ENCODE measurements at places on chromosomes 13 and 19. TPM values are rescaled to one million over a fixed set of nuclear protein-coding genes. Genes with fewer than 3 reads are reported as not detected.

The FFAR3 gene
- total RNA-seq = not detected

The NCR1 gene
- not detected for total RNA-seq

The IQCN gene
- 0.04 TPM for total RNA-seq

The SYNGR4 gene
- total RNA-seq = not detected

The FUT2 gene
- total RNA-seq = 3.7 TPM

The PRR22 gene
- total RNA-seq = 2.0 TPM

The CDX2 gene
- total RNA-seq = not detected

The CPB2 gene
- total RNA-seq = not detected

The ATP8B3 gene
- 1.1 TPM for total RNA-seq

The CGB5 gene
- not detected for total RNA-seq

The MEIOSIN gene
- not detected for total RNA-seq

Data from foreskin keratinocyte (primary cell).